ENCODE measurements at places on chromosomes 3 and 15. TPM values are rescaled to one million over a fixed set of nuclear protein-coding genes. Genes with fewer than 3 reads are reported as not detected.

DNA sequence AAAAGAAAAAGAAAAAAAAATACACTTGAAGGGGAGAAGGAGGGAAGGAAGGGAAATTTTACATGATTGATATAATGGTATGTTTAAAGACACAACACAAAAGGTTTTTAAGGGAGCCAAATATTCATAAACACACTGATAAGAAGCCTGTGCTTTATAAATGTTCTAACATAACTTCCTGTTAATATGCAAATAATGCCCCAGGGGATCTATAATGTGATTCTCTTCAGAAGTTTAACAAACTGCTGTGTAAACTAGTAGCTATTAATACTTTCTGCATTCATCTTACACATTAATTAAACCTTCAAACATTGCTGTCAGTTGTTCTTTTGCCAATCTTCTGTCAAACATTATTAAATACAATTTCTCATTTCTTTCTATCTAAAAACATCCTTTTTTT lies 231.6 kb downstream of the TJP1 start:
- DNase-seq, result no peak

- DNase-seq, result no peak
Observed at GRCh38 chr3:114706591-114707232, 412.9 kb downstream of the TIGIT start.

GRCh38 chr3:3125977-3126376 lies 763 bp upstream of the TRNT1 start:
- peak; percentile 9 for DNase-seq

GRCh38 chr15:82545002-82545401 lies 4.7 kb upstream of the RPS17 start:
- DNase-seq, result no peak

NEIL1 gene
- polyA plus RNA-seq, result 23.5 TPM

- no peak for DNase-seq
Observed at GRCh38 chr3:17969985-17970568, 227.6 kb upstream of the TBC1D5 start.
